SJCRH30 (cell line): ENCODE measurements at places on chromosomes 12 and 14.
A peak's percentile ranks its signal among the peaks of the same experiment; 100 is the strongest.

- DNase-seq, result no peak
Measured at GRCh38 chr14:21018286-21018685, 6.6 kb downstream of the NDRG2 start.

DNA sequence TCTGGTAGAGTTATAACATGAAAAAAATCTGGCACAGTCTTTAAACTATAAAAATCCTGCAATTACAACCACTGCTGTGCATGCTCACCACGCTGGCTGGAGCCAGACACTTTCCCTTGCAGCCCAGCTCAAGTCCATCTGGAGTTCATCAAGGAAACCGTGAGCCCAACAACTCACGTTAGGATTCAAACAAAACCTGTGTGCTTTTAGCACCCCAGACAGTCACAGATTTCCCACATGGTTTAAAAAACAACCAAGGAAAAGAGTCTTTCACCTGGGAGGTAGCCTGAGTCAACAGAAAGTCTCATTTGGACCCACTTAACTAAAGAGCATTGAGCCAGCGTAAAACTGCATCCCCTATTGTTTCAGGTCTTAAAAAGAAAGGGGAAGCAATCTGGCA, 4.7 kb downstream of the LRIG3 start:
- peak; percentile 26 for DNase-seq

- no peak for DNase-seq
Measured at GRCh38 chr14:31024010-31024480, 1.4 kb upstream of the AP4S1 start.

GRCh38 chr12:107442326-107442987, 243.1 kb upstream of the PWP1 start:
- no peak for DNase-seq

DNA sequence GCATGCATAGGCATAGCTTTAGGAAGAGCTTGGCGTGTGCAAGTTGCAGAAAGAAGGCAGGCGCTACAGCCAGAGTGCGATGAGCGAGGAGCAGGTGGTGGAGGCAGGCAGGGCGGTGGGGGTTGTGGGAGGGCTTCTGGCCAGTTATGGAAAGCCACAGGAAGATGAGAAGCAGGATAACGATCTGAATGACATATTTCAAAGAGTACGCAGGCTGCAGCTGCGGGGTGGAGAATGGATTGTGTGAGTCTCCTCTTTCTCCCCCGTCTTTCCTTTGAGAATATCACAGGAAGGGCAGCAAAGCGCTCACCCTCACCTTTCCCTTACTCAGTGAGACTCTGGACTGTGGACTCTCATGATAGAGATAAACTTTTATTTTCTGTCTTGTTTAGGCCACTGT, 48.7 kb upstream of the PLXNC1 start:
- peak; percentile 72 for DNase-seq

GRCh38 chr14:86973177-86973576, 1019.8 kb downstream of the GALC start:
- DNase-seq, result no peak

GRCh38 chr12:26205941-26206340, 10.6 kb downstream of the SSPN start:
- no peak for DNase-seq

GRCh38 chr12:56236091-56236490, 6.2 kb downstream of the SLC39A5 start:
- no peak for DNase-seq

- DNase-seq, result no peak
Measured at GRCh38 chr14:95033682-95034632, 123.4 kb downstream of the DICER1 start.

GRCh38 chr12:107374161-107374840, 281.0 kb upstream of the CRY1 start:
- no peak for DNase-seq

GRCh38 chr12:49365542-49365941, 1.7 kb upstream of the SPATS2 start:
- DNase-seq, result peak; percentile 63

GRCh38 chr12:16482726-16483125, 123.2 kb downstream of the LMO3 start:
- no peak for DNase-seq

GRCh38 chr14:56126637-56126913, 8.4 kb downstream of the PELI2 start:
- DNase-seq, result no peak

DNA sequence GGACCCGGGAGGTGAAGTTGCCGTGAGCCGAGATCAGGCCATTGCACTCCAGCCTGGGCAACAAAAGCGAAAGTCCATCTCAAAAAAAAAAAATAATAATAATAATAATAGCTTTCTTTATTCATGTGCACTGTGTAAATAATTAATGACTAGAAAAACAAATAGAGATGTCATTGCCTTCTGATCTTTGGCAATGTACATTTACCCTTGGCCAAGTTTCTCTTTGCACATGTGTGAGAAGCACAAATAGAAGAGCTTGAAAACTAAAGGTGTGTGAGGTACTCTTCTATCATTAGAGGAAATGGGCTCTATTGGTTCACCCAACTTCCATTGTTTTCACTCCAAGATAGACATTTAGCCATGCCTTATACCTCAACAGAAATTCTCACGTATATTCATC, 170.1 kb upstream of the PDZRN4 start:
- DNase-seq, result no peak

DNA sequence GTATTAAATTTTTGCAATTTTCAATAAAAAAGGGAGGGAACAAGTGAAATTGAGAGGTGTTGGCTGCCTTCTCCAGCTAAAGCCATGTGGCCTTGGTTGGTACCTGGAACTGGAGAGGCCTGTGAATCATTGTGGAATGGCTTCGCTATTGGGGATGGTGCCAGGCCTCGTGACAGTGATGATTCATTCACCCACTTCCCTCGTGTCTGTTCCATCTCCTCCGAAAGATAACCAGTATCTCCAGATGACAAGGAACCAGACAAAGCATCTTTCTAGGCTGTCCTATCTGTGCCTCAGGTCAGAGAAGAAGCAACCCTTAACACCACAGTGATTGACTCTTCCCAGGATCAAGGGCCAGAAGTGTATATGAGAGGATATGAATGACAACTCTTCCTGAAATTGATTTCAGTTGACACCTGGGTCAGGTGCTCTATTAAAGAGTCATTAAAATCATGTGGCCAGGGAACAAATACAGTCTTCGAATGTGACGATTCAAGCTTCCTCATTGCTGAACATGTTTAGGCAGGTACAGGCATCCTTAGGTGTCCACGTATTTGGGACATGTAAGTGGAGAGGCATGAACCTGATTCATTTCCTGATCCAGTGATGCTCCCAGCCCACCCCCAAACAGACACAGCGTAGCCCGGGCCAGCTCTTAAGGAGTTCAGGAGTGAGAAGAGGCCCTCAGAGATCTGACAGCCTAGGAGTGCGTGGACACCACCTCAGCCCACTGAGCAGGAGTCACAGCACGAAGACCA, at the start of gene RNASE7:
Gene RNASE7, plus strand, starts transcription at position 687 of the 758 bp plus-strand sequence. CDS start 631 bp downstream, outside the sequence.
- DNase-seq, result no peak

DNA sequence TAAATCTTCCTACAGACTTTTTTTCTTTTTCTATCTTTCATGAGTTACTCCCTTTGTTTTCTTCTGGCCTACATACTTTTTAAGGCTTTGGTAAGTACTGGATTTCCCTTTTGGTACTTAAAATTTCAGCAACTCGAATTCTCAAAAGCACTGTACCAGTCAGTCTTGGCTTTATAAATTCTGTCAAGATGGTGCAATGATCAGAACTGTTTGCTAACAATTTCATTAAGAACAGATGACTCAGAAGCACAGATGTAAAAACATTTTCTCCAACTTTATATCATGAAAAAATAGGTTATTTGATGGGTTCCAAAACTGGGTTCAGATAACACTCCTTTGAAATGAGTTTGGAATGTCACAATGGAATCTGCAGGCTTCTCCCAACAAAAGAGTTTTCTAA, 1961.8 kb upstream of the FLRT2 start:
- DNase-seq, result no peak

DNA sequence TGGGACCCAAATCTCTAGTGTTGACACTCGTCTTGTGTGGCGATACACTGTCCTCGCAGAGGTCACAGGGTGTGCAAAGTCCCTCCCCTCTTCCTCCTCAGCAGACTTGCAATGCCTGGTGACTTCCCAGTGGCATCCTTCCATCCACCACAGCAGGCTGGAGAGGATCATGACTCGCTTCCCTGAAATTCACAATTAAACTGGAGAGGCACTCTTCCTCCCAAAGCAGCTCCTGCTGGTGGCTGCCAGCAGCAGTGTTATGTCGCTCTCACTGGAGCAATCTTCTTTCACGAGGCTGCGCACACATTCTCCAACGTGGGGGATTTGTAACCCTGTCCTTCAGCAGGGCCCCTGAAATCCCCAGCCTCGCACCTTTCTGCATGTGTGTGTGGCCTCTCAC, 145.2 kb upstream of the TMCC3 start:
- peak; percentile 53 for DNase-seq

GRCh38 chr14:55712491-55712890, 132.5 kb downstream of the KTN1 start:
- DNase-seq, result no peak

DNA sequence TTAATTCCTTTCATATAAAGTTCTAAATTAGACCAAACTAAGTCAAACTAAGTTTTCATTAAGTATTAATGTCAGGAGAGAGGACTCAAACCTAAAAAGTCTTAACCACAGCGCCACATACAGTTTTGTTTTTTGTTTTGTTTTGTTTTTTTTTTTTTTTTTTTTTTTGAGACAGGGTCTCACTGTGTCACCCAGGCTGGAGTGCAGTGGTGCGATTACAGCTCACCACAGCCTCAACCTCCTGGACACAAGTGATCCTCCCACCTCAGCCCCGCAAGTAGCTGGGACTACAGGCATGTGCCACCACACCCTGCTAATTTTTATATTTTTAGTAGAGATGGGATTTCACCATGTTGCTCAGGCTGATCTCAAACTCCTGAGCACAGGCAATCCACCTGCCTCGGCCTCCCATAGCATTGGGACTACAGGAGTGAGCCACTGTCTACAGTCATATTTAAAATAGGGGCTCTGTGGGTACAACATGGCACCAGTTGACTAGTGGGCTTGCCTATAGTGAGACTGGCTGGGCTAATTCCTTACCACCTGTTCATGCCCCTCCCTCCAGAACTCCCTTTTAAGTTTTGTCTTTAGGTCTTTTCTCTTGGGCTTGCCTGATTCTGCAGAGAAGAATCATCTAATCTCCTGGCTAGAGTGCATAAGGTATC, 110.2 kb downstream of the PPP2R5E start:
- DNase-seq, result no peak
